ENCODE measurements at places on chromosomes 3 and 15. TPM values are rescaled to one million over a fixed set of nuclear protein-coding genes. Genes with fewer than 3 reads are reported as not detected.

DNA sequence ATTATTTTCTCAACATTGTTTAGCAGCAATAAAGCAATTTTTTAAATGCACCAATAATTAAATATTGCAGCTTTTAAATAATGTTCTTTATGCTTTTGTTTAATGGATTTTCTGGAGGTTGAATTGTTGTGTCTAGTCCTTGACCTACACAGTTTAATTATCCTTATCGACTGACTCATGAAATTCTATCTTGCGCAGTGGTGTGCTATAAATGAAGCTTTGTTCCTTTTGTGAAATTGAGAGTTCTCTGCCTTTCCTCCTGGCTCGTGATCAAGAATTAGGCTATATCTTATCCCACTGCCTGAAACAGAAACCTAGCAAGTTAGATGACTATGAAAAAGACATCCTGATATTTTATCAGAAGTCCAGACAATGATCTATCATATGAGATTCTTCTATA lies 37.0 kb upstream of the PIK3R4 start:
- no peak for DNase-seq

DNA sequence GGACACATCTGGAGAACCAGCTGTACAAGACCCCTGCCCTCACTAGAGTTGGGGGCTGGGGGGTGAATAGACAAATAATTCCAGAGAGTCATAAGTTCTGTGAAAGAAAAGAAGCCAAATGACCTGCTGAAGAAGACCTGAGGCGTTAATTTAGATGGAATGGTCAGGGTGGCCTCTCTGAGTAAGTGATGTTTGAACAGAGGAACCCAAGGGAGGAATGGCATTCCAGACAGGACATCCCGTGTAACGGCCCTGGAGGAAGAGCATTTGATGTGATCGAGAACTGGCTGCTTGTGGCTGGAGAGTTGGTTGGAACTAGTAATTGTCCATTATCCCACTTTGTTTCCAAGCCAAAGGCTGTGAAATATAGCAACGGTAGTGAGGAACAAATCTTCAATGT lies 1.7 kb downstream of the NR2C2 start:
- no peak for DNase-seq

GRCh38 chr3:188776447-188776846 lies 395.3 kb upstream of the TPRG1 start:
- DNase-seq, result no peak

Gene WDR93
- 1.5 TPM for total RNA-seq

GRCh38 chr3:130688015-130688688 lies 58.5 kb downstream of the PIK3R4 start:
- no peak for DNase-seq

Gene IQCH
- 1.00 TPM for total RNA-seq

GRCh38 chr3:134427400-134428111 lies 53.3 kb upstream of the AMOTL2 start:
- no peak for DNase-seq

- no peak for DNase-seq
Measured at GRCh38 chr3:42652611-42653302, 740 bp upstream of the ZBTB47 start.

Gene GOLGA6B
- total RNA-seq, result not detected

- DNase-seq, result peak; percentile 60
Measured at GRCh38 chr15:25170113-25170731, 215.4 kb downstream of the SNRPN start.

- no peak for DNase-seq
Measured at GRCh38 chr3:72591522-72592421, 256.5 kb downstream of the SHQ1 start.

GRCh38 chr15:47750740-47751262 lies 33.5 kb downstream of the SEMA6D start:
- DNase-seq, result no peak

DNA sequence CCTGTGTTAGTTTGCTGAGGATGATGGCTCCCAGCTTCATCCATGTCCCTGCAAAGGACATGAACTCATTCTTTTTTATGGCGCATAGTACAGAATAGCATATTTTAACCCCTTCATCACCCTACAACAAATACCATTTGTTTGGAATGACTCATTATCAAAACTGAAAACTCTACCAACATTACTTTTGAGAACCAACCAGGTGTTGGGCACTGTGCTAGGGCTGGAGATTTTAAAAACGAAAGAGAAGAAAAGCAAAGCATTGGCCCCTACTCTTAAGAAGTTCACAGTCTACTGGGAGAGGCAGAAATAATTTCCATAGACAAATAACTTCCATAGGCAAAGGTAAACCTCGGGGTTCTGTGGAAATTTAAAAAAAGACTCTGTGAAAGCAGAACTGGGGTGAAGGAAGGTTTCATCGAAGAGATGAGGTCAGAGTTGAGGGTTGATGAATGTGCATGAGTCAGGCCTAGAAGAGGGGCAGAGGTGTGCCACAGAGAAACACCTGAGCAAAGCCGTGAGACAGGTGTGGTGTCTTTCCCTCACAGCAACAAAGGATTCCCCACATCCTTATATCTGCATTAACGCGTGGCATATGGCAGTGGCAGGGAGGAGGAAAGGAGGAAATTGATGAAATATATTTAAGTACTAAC lies 51.0 kb downstream of the MCF2L2 start:
- no peak for DNase-seq

Gene GRIP2
- 2.7 TPM for total RNA-seq

Gene SCAMP5
- total RNA-seq, result 38.1 TPM

Gene ENTPD3
- total RNA-seq, result 2.7 TPM

GRCh38 chr15:57345584-57345983 lies 30.7 kb upstream of the CGNL1 start:
- no peak for DNase-seq
